ENCODE measurements at places on chromosomes 1 and 21.

- ATAC-seq, result no peak
Observed at GRCh38 chr1:175073633-175074032, 6.0 kb downstream of the TNN start.

DNA sequence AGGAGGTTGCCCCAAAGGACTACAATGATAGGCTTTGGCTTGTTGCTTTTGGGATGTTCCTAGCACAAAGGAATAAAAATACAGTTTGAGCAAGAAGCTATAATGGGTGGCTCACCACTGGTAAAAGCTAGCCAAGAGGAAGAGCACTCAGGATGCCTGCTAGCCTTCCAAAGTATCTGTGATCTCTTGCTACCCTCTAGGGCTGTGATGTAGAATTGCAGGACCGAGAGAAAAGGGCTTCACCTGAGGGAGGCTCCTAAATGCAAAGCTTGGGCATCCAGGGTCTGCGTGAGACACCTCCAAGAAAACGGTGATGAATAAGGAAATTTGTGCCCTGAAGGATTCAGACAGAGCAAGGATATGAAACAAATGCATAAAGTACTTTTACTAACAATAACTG lies 17.7 kb downstream of the IVL start:
- peak; percentile 98 for ATAC-seq

- no peak for ATAC-seq
Observed at GRCh38 chr1:24932725-24933294, 2.7 kb upstream of the RUNX3 start.

DNA sequence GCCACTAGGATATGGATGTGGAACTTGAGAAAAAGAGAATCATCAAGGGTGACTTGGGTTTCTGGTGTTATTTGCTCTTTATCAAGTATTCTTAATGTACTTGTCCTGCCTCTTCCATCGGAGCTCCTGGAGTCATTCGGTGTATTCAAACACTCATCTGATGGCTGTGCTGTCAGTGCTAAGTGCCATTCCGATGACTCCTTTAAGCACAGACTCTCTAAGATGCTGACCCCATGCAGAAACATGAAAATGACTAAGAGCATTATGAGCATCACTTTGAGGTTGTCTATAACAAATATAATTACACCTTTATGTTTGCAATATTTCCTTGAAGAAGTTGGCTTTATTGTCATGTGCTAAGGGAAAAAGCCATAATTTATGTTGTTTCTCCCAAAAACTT lies 11.3 kb upstream of the RPL5 start:
- ATAC-seq, result no peak

GRCh38 chr21:45248893-45249381 lies 38.8 kb downstream of the POFUT2 start:
- peak; percentile 85 for ATAC-seq

DNA sequence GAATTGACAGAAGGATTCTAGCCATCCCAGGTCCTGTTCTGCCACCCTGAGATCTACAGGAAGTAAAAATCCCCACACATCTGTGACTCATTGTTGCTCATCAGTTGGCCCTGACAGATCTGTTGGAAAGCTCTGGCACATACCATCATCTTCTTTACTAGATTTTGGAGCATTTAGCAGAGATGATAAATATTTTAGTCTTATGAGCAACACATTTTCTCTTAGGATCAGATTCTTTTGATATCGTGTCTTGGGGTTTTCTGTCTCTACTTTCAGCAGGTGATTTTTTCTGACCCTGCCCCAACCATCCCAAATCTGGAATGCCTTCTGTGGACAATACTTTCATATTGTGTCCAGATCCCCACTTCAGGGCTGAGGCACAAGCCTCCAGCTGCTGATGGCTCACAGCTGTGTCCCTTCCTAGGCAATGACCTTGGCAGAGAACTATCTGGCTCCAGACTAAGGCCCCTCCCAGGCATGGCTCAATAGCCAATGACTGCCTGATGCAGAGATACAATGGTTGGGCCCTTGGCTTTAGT lies 102.8 kb downstream of the GDAP2 start:
- ATAC-seq, result peak; percentile 83

GRCh38 chr1:89259283-89259971 lies 13.2 kb downstream of the GBP5 start:
- no peak for ATAC-seq

- ATAC-seq, result peak; percentile 47
Observed at GRCh38 chr1:224668984-224669383, 52.9 kb downstream of the CNIH3 start.

GRCh38 chr1:92730476-92730875 lies 54.4 kb downstream of the EVI5 start:
- ATAC-seq, result no peak

GRCh38 chr1:17204546-17205440 lies at the start of gene PADI1:
Gene PADI1 (plus strand): TSS chr1:17205128. CDS start chr1:17205218, 90 bp downstream.
- ATAC-seq, result no peak

DNA sequence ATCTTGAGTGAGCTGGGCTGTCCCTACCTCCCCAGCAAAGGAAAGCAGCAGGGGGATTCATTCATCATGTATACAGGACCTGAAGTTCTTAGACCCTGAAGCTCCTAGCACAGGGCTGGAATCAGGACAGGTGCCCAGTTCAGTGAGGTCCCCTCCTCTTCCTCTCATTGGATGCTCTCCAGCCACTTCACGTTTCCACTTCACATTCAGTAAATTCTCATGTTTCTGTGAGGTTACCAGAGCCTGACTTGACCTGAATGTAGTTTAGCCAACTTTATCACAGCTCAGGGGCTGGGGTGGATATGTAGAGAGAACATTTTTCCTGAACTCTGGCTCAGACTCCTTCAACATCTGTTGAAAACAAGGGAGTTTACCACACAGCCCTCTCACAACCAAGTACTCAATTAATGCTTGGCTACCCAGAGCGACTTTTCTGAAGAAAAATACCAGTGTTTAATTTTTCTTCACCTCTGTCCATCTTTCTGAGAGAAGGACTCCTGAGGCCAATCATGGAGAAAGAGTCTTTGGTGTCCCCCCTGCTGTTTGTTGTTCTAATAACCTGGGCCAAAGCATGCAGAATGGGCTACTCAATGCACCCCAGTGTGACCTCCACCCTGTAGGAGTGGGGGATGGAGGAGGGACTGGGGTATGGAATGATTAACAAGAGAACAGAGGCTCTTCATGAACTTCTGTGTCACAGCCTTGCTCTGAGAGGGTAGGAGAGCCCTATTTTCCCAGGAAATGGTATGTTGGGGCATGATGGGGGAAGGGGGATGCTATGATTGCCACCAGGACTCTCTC lies 108.3 kb upstream of the FGGY start:
- ATAC-seq, result no peak

- ATAC-seq, result no peak
Observed at GRCh38 chr1:111643696-111644095, 24.1 kb downstream of the RAP1A start.

DNA sequence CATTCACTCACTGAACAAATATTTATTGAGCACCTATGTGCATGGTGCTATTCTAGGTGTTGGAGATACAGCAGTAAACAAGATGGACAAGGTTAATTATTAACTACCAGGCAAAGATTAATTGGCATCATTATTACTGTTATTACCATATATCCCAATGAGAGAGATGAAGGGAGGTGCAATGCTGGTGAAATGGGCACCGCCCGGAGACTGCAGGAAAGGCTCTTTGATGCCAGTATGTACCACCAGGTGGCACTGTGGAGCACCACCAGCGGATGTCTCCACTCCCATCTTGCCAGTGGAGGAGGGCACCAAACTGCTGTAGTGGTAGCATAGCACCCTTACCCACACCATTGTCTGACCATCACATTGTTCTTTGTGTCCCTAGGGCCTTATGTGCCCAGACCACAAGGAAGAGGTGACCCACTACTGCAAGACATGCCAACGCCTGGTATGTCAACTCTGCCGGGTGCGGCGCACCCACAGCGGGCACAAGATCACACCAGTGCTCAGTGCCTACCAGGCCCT lies 3.0 kb downstream of the TRIM46 start:
- peak; percentile 58 for ATAC-seq

DNA sequence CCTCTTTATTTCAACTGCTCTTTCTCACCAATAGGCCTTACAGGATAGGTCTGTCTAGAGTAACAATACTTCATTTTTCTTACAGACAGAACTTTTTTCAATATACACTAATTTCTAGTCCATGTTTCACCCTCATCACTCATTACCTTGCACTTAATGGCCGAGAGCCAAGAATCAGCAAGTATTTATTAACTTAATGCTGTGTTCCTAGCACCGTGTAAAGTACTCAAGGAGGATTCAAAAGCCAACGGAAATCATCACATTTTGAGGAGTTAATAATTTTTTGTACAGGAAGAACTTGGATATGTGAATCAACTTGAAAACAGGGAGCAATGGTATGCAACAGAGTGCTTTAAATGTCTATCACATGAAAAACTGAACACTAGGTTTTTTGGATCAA lies 102.0 kb downstream of the PTPN14 start:
- ATAC-seq, result no peak

DNA sequence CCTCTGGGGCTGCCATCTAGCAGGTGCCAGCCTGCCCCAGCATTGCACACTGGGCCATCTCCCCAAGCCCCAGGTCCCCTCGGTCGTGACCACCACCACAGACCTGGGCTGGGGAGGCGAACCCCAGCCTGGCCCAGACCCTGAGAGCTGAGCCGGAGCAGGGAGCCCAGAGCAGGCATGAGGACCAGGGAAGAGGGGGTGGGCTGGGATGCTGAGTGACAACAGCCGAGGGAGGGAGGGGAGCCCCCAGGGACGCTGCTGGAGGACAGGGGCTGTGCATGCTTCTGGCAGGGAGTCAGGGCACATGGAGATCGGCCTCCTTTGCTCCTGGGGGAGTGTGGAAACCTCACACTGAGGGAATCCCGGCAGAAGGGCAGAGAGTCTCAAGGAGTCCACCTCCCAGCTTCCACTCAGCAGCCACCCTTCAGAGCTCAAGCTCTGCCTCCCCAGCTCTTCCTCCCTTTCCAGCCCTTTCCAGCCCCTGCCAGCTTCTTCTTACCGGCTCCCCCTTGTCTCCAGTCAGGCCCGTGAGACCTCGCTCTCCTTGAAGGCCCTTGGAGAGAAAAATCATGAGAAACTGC lies 23.7 kb upstream of the PEF1 start:
- no peak for ATAC-seq

GRCh38 chr1:88529581-88529980 lies 154.5 kb upstream of the PKN2 start:
- ATAC-seq, result no peak

GRCh38 chr1:63122079-63122478 lies 200.3 kb upstream of the FOXD3 start:
- no peak for ATAC-seq

- no peak for ATAC-seq
Observed at GRCh38 chr1:98975113-98975512, 29.5 kb downstream of the PLPPR5 start.

DNA sequence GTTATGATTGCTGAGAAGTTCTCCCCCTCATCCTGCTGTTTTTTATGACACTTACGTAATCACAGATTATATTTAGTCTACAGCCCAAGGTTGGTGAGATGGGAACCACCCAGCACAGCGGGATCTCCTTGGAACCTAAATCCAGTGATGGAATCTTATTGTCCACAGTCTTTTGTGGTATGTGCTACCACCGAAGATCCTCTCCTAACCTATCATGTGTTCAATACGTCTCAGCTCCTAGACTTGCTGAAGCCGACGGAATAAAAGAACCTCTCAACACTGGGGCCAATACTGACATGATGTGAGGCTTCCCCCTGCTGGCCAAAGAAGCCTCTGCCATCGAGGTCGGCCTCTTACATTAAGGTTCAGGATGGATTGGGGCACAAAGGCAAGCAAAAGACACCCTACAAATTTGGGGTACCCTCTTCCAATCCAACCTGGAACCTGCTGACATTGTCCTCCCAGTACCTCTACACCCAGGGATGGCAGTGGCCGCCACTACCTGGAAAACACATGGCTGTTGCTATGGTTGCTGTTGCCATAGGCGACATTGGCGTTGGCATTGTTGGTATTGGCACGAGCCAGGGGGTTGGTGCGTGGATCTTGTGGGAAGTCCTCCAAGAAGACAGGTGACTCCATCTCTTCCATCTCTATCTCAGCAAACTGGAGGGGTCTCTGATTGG lies 19.4 kb upstream of the KIF21B start:
- ATAC-seq, result peak; percentile 94

- no peak for ATAC-seq
Observed at GRCh38 chr1:196305216-196305615, 303.0 kb downstream of the KCNT2 start.

GRCh38 chr1:78843546-78843945 lies 163.0 kb downstream of the ADGRL4 start:
- ATAC-seq, result peak; percentile 13

DNA sequence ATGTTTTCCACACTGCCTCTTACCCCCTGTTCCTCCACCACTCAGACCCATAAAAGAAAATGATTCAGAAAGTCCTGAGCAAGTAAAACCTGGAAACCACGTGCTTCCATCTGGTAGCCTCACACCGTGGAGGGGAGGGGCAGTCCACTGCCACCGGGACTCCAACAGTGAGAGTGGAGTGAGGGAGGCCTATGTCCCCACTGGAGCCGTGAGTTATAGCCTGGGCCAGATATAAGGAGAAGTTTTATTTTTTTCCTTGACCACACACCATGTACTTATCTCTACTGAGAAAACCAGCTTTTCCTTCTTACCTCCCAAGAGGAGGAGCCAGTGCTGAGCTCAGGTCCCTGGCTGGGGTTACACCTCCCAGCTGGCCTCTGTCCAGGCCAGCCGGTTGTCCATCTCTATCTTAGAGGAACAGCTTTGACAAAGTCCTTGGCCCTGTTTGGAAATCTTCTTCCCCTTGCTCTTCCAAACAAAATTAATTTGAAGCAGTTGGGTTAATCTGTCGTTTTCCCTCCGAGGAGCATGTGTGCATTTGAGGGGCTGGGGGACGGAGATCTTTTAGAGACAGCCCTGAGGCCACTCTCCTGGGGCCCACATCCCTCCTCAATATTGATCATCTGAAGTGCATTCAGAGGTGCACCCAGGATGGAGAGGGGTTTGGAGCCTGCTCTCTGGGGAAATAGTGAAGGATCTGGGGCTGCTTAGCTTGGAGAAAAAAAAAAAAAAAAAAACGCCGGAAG lies 49.1 kb upstream of the SERBP1 start:
- ATAC-seq, result peak; percentile 89

- ATAC-seq, result no peak
Observed at GRCh38 chr1:4573526-4573925, 80.9 kb upstream of the AJAP1 start.

DNA sequence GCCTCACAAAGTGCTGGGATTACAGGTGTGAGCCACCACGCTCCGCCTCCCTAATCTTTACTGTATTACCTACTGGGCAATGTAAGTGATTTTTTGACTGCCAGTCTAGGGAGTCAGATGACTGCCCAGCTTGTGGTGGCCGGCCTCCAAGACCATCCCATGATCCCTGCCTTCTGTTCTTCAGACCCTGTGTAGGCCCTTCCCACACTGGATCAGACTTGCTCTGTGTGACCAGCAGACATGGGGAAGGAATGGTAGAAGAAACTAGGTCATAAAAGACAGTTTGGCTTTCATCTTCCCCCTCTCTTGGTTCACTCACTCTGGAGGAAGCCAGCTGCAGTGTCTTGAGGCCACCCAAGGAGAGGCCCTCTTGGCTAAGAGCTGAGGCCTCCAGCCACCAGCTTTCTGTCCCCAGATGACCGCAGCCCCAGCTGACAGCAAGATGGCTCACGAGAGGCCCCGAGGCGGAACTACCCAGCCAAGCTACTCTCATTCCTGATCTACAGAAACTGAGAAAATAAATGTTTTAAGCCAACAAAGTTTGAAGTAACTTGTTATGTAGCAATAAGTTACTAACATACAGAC lies 14.5 kb upstream of the CBR3 start:
- no peak for ATAC-seq

- peak; percentile 10 for ATAC-seq
Observed at GRCh38 chr1:198205016-198205684, 48.4 kb downstream of the NEK7 start.
